Effector memory CD8-positive, alpha-beta T cell (primary cell): ENCODE measurements at places on chromosomes 3 and 15.

GRCh38 chr3:173838644-173839043, 441.1 kb downstream of the NLGN1 start:
- no peak for DNase-seq

- no peak for DNase-seq
Observed at GRCh38 chr15:82835391-82835917, 26.0 kb downstream of the WHAMM start.

DNA sequence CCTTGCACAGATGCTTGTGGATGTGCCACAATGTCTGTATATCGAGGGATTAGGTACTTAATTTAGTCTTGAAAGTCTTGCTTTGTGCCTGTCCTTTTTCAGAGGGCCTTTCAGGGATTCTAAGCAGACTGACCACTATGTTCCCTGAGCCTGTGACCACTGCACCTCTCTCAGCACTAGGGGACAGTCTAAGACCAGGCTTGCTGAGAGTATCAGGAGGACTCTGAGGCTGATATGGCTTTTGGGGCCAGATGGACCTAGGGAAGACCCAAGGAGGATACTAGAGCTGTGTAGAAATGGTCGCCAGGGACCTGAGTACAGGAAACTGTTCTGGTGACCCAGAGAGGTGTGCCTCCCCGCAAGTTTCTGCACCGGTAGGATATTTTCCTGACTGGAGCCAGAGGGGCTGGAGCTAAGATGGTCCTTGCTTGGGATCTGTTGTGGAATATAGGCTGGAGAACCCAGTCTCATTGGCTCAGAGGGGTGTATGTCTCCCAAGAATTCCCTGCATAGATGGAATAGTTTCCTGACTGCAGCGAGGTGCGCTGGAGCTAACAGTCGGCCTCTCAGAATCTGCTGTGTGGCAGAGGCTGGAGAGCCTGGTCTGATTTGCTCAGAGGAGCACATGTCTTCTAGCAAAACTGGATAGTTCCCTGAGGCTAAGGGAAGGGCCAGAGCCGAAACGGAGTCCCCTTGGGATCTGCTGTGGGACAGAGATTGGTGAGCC, 213.2 kb upstream of the DCBLD2 start:
- DNase-seq: no peak

- no peak for DNase-seq
Observed at GRCh38 chr3:150577855-150578254, 25.3 kb upstream of the SELENOT start.

GRCh38 chr3:153614140-153614539, 452.1 kb downstream of the RAP2B start:
- DNase-seq: no peak

DNA sequence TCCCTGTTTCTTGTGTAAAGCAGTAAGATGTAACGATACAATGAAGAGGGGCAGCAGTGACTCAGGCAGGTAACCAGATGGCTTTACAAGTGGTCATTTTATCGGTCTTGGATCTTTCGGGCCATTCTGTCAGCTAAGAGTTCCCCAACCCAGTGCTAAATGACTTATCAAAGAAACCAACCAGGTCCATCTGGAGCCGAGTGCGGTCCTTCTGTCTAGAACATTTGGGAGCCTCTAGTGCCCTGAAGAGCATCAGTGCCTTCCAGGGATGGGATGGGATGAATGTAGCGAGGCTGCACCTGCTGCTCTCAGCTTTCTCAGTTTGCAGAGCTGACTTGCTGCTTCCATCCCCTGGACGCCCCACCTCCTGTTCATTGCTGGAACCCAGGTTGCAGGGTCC, 131.7 kb upstream of the AGBL1 start:
- DNase-seq: no peak

DNA sequence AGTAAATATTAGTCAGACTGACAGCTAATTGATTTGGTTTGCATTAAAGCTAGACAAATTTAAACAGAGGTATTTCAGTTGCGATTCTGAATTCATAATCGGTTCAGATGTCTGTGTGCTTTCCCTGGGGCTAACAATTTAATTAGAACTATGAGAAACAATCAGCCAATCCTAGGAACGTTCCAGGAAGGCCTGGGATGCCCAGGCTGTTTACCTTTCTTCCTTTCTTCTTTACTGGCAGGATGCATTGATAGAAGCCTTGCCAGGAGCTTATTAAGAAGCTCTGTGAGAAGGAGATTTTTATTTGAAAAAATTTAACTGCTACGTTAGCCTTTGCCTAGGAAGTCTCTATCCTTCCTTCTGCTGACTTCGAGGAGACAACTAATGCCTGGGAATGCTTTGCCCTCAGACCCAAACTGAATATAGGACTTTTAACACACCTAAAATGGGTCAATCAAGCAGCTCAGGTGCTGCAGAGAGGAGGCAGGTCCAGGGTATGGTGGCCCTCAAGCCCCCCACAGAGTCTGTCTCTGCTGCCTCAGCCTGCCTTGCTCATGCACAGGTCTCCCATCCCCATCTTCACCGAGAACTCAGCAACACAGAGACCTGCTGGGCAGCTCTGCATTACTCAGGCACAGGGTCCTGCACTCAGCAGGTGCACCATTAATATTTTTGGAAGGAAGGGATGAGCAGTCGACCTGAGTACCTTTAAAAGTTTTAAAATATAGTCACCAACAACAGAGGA, 48.5 kb downstream of the PCSK6 start:
- DNase-seq: no peak

GRCh38 chr15:68418611-68419161, 13.3 kb downstream of the ITGA11 start:
- DNase-seq: no peak

- DNase-seq: no peak
Observed at GRCh38 chr15:84863565-84864443, 20.7 kb upstream of the SLC28A1 start.

GRCh38 chr3:155602307-155602706, 142.6 kb downstream of the PLCH1 start:
- DNase-seq: no peak

- no peak for DNase-seq
Observed at GRCh38 chr3:146142757-146143156, 18.2 kb downstream of the PLOD2 start.

DNA sequence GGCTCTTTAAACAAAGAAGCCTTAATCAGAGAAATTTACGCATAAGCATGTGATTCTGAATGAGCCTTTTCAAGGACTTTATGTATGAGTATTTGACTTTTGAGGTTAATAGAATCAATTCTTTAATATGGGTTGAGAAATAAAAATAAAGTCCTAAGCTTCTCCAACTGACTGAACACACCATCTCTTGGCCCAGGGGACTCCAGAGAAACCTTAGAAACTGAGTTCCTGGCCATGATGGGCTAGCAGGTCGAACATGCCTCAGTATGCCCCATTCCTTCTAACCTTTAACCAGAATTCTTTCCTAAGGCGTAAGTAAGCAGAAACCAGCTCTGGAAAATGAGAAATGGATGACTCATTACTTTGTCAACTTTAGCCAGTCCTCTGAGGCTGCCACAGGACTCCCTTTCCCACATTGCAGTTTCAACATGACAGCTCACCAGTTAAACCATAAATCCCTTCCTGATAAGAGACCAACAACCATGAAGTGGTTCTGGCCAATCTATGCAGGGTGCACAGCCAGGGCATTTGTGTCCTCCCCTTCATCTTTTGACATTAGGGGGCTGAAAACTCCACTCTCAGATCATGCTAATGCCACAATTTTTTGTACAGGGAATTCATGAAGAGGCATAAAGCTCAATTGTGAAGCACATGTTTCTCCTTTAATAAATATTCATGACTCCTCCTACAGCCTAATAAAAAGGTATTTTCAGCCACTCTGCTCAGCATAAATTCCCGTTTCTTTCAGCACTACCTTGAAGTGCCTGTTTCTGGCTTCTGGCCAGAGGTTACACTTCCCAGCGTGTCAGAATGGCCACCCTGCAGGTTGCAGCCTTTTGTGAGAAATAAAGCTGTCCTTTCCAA, 33.3 kb downstream of the TM4SF18 start:
- DNase-seq: no peak

DNA sequence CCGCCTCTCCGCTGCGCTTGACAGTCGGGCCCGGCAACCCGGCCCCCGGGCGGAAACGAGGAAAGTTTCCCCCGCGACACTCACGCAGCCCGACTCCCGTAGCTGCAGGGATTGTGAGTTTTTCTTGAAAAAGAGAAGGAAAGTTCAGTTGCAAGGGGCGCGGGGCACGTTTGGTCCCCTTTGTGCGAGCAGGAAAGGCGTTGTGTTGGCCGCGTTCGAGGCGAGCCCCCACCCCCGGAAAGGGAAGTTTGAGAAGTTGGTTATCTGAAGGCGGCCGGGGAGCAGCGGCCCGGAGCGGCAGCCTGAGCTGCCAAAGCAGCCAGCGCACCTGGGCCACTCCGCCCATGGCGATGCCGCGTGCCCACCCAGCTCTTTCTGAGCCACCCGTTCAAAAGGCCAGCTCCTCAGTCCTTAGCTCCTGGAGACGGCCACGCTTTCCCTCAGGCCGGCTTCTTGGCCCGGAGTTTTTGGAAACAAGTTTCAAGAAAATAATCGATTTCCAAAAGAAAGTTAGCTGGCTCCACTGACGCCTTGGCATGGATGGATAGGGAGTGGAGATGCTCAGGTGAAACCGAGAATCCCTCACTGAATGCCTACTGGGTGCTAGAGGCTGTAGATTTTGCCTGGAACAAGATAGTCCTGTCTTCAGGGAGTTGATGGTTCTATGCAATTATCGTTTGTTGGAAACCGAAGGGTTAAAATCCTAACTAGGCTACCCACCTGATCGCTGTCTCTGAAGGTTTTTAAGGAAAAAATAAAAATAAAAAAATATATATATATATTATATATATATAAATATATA, 832 bp downstream of the TGFBR2 start:
- peak; percentile 60 for DNase-seq

- no peak for DNase-seq
Observed at GRCh38 chr15:71748293-71748718, 62.0 kb upstream of the NR2E3 start.

DNA sequence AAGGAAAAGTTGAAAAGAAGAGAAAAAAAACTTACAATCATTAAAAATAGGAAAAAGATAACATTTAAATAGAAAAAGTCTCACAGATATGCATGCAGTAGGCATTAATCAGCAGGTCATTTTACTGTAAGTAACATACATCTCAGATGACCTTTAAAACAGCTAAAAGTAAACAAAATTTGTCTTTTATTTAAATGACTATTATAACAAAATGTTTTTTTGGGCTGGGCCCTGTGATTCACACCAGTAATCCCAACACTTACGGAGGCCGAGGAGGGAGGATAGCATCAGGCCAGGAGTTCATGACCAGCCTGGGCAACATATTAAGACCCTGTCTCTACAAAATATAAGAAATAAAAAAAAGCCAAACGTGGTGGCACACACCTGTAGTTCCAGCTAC, 14.7 kb downstream of the IQGAP1 start:
- DNase-seq: no peak

DNA sequence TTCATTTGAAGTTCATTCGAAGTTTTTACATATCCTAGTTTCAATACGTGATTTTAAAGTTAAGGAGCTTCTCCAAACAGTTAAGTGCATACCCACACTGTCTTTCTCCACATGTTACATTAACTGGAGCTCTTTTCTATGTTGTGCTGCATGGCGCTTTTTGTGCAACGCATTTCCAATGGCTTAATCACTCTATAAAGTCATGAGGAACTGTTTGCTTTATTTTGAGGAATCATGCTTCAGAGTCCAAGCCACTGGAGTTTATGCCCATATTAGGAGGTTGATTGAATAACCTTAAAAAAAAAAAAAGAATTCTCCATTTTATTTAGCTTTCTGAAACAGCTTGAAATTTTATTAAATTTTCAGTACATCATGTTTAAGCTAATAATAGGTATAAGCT, 109.4 kb upstream of the MBNL1 start:
- no peak for DNase-seq
